SJSA1 (cell line): ENCODE measurements at places on chromosomes 5 and 9. TPM values are rescaled to one million over a fixed set of nuclear protein-coding genes. Genes with fewer than 3 reads are reported as not detected.

The PHYHD1 gene
- total RNA-seq: not detected in 2 replicates

The PSMD5 gene
- total RNA-seq: 17.1 and 30.3 TPM in 2 replicates

The LCN1 gene
- not detected in 2 replicates for total RNA-seq

The KIF4B gene
- total RNA-seq: not detected in 2 replicates

The NXNL2 gene
- total RNA-seq: 0.68 and 1.1 TPM in 2 replicates

The TESK1 gene
- total RNA-seq: 1.2 and 5.2 TPM in 2 replicates

The PHF24 gene
- total RNA-seq: not detected in 2 replicates

The GCNT4 gene
- total RNA-seq: 5.1 and 7.8 TPM in 2 replicates

The IRX2 gene
- 16.4 and 16.7 TPM in 2 replicates for total RNA-seq

The HAVCR2 gene
- 0.05 TPM in 1 of 2 replicates, not detected in the other for total RNA-seq

The RNF224 gene
- not detected in 2 replicates for total RNA-seq

The RELL2 gene
- 5.8 and 10.1 TPM in 2 replicates for total RNA-seq

The PDE6A gene
- 0.05 TPM in 1 of 2 replicates, not detected in the other for total RNA-seq

The GRM6 gene
- total RNA-seq: not detected in 2 replicates

The SOWAHA gene
- not detected in 2 replicates for total RNA-seq

The RALGDS gene
- 8.6 and 11.4 TPM in 2 replicates for total RNA-seq

The CCDC69 gene
- total RNA-seq: 0.03 and 0.39 TPM in 2 replicates

The LAMC3 gene
- total RNA-seq: not detected in 2 replicates

The ACOT12 gene
- total RNA-seq: not detected in 2 replicates

The PRLR gene
- 0.05 TPM in 1 of 2 replicates, not detected in the other for total RNA-seq

The IL9 gene
- not detected in 2 replicates for total RNA-seq

The SLCO6A1 gene
- not detected in 2 replicates for total RNA-seq

The TNFAIP8 gene
- 25.4 and 32.1 TPM in 2 replicates for total RNA-seq

The PLCXD3 gene
- not detected in 2 replicates for total RNA-seq

The SPAG8 gene
- 0.13 TPM in 1 of 2 replicates, not detected in the other for total RNA-seq

The PLEKHG4B gene
- 0.03 and 0.34 TPM in 2 replicates for total RNA-seq

The ZNF366 gene
- not detected in 2 replicates for total RNA-seq

The NHP2 gene
- 551 and 583 TPM in 2 replicates for total RNA-seq

The TIFAB gene
- total RNA-seq: not detected in 2 replicates

The F2RL2 gene
- total RNA-seq: 1.3 and 2.0 TPM in 2 replicates

The SH3RF2 gene
- 11.2 and 23.1 TPM in 2 replicates for total RNA-seq

The DAPK1 gene
- 84.9 and 103 TPM in 2 replicates for total RNA-seq

The ARL14EPL gene
- 1.3 TPM in 1 of 2 replicates, not detected in the other for total RNA-seq

The GLDC gene
- 0.18 TPM in 1 of 2 replicates, not detected in the other for total RNA-seq

The IL17B gene
- 1.00 TPM in 1 of 2 replicates, not detected in the other for total RNA-seq

The LPAR1 gene
- total RNA-seq: 8.0 and 21.7 TPM in 2 replicates

The IFNA21 gene
- not detected in 2 replicates for total RNA-seq

The PLAC8L1 gene
- total RNA-seq: not detected in 2 replicates

The FOXD1 gene
- total RNA-seq: 10.4 and 11.2 TPM in 2 replicates

The SPATA31C1 gene
- total RNA-seq: not detected in 2 replicates

The CATSPER3 gene
- total RNA-seq: 0.08 and 1.3 TPM in 2 replicates

The TIGD6 gene
- 5.3 and 10.0 TPM in 2 replicates for total RNA-seq

The GPR107 gene
- 16.1 and 25.5 TPM in 2 replicates for total RNA-seq

The PRPF4 gene
- total RNA-seq: 29.9 and 33.0 TPM in 2 replicates

The NUTM2G gene
- total RNA-seq: not detected in 2 replicates

The PCSK1 gene
- not detected in 2 replicates for total RNA-seq
